ENCODE measurements at places on chromosomes 7 and 10.

DNA sequence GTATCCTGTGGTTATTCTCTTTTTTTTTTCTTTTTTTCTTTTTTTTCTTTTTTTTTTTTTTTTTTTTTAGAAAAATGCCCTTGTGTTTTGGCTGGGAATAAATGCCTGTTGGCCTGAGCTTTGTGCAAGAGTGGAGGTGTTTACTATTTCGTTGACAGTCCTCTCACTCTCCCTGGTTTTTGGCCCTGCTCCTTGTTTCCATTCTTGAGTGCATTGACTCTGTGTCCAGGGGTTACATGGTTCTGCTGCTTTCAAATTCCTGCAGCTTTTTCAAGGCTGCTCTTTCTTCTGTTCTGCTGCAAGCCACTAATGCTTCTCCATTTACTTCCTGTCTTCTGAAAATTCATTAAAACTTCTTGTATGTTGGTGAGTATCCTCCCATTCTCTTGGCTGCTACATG, 59.7 kb upstream of the TBX20 start:
- DNase-seq = no peak

DNA sequence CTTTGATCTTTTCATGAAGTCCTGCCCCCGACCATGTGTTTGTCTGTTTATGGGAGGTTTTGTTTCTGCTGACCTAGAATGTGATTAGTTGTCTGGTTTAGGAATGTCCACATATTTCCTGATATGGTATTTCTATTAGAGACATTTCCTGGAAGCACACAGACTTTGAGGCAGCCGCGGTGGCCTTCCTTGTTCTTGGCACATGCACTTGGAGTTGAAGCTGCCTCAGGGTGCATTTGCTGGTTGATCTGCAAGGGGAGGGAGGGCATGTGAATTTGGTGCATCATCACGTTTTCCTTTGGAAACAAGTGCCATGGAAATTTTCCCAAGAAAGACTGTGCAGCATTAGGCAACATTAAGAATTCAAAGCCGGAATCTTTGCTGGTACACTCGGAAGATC, 328.7 kb downstream of the PAXIP1 start:
- no peak for DNase-seq

- DNase-seq = peak; percentile 86
Observed at GRCh38 chr10:69375307-69376151, 41.2 kb downstream of the TACR2 start.

GRCh38 chr7:33632840-33633525, 272.4 kb upstream of the BMPER start:
- DNase-seq = no peak

DNA sequence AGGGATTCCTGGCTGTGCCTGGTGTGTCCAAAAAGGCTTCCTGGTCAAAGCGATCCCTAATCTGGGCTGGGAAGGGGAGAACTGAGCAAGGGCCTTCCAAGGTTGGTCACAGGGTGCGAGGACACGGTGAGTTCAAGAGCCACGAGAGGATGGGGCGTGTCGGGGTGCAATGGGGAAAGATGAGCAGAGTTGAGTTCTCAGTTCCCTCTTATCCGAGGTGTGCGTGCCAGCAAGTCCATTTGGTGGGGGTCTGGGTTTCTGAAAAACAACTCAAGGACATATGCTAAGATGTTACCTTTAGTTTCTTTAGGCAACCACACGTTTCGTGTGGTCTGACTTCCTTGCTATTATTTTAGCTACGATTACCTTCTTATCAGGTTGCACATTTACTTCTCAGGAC, 1.3 kb downstream of the ZNF775 start:
- no peak for DNase-seq

GRCh38 chr7:11784769-11785536, 47.0 kb downstream of the THSD7A start:
- no peak for DNase-seq

GRCh38 chr10:97553575-97554031, 19.0 kb upstream of the ANKRD2 start:
- DNase-seq = no peak

GRCh38 chr7:132836746-132837145, 245.1 kb downstream of the CHCHD3 start:
- DNase-seq = no peak

GRCh38 chr10:94307046-94307615, 55.6 kb downstream of the NOC3L start:
- no peak for DNase-seq

GRCh38 chr7:34155220-34155908, 250.0 kb downstream of the BMPER start:
- DNase-seq = no peak

- DNase-seq = no peak
Observed at GRCh38 chr7:150668472-150668911, 17.0 kb upstream of the GIMAP2 start.

GRCh38 chr10:92124616-92125143, 166.2 kb downstream of the CPEB3 start:
- DNase-seq = no peak

GRCh38 chr10:5782174-5782573, 31.1 kb downstream of the GDI2 start:
- DNase-seq = no peak

DNA sequence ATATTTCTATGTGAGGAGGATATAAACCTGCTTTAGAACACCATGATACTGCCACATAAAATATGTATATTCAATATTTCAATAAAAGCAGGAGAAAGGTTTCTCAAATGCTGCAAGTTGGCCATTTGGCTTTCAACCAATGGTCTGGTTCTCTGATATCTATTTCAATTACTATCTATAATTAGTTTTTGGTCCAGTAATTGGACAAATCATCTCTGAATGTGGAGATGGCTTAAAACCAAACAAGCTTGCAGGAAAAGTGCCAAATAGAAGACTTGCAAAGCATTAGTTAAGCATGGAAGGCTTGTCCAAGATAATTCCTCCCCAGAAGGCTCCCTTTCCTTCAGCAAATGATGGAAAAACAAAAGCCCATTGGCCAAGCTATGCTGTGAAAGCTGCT, 140.1 kb downstream of the CPEB3 start:
- DNase-seq = no peak

DNA sequence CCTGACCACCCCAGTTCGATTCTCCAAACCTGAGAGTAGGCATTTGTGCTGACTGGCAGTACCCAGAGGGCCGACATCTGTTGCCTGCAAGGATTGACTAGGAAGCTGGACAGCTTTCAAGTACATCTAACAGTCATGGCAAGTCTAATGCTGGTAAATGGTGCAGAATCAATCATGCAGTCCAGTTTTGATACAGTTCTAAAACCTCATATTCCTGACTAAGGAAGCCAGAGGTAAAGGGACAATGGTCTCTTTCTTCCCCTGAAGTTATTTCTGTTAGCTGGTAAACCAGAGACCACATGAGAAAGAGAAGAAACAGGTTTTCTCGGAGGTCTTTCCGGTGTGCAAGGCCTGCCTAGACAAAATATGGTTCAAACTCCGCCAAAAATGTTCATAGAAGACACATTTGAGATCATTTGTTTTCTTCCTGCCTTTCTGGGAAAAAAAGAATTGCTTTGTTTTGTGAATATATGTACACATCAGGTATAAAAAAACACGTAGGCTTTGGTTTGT, 97.1 kb downstream of the WDR37 start:
- no peak for DNase-seq

DNA sequence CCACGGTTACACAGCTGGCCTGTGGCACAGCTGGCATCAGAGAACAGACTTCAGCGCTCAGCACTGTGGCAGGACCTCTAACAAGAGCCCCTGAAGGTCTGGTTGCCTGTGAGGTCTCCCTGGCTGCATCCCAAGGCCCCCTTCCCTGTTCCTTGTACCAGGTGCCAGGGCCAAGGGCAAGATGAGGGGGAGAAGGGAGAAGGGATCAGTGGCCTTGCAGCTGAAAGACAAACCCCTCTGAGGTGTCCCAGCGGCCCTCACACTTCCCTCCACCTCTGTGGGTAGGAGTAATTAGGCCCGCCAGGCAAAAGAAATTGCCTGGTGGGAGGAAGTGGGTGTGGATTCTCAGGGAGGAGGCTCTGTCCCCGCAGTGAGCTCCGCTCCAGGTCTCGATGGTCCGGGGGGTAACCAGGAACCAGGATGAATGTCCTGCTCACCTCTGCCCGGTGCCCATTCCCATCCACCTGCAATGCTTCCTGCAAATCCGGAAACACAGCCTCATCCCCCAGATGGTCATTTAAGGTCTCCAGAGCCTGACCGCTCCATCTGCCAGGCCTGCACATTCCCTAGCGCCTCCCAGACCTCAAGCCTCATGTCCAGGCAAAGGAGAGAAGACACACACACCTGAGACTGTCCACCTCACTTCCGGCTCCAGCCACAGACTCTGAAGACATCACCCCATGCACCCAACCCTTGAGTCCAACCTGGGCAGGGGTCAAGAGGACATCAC, 22.7 kb downstream of the GRID2IP start:
- no peak for DNase-seq

GRCh38 chr7:45967591-45968157, 46.6 kb upstream of the IGFBP3 start:
- DNase-seq = no peak

DNA sequence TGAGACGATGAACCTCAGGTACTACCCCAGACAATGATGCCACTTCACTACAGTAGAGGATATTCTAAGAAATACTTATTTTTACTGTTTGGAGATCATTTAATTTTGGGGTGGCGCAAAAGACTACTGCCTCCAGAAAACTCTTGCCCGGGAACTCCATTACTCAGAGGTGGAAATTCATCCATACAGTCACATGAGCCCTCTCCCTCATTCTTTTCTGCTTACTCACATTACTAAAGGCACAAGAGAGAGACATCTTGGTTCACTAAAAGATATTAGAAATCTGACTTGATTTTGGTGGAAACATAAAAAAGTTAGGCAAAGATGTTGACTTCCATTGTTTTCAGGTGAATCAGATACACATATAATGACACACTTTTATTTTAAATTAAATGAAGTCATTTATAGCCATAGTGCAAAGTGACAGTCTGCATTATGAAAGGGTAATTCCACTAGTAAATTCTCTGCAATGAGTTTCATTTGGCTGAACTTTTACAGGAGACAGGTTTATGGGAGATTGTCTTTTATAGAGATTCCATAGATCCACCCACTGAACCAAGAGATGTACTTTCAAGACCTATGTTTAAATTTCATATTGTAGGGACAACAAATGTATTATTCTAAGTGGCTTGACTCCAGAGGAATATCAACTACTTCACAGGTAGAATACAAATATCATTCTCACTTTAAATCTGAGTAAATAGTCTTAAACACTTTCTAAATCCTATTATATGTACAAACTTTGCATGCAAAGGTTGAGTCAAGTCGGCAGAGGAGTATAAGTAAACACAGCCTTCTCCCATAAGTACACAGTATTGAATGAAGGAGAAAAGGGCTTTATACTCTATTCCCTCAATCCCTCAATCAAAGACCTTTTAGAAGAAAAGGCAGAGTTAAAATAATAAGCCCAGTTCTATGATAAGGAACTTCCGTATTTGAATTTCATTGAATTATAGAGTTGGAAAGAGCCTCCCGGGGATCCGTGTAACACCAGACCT, 18.8 kb downstream of the NEBL start:
- no peak for DNase-seq

- DNase-seq = no peak
Observed at GRCh38 chr7:128830231-128831177, at the start of gene FLNC. Gene FLNC (plus strand): TSS chr7:128830406. CDS start chr7:128830638, 232 bp downstream.

- DNase-seq = peak; percentile 54
Observed at GRCh38 chr10:22086730-22087401, 83.3 kb upstream of the DNAJC1 start.

- DNase-seq = no peak
Observed at GRCh38 chr7:124992851-124993562, 63.4 kb upstream of the POT1 start.

DNA sequence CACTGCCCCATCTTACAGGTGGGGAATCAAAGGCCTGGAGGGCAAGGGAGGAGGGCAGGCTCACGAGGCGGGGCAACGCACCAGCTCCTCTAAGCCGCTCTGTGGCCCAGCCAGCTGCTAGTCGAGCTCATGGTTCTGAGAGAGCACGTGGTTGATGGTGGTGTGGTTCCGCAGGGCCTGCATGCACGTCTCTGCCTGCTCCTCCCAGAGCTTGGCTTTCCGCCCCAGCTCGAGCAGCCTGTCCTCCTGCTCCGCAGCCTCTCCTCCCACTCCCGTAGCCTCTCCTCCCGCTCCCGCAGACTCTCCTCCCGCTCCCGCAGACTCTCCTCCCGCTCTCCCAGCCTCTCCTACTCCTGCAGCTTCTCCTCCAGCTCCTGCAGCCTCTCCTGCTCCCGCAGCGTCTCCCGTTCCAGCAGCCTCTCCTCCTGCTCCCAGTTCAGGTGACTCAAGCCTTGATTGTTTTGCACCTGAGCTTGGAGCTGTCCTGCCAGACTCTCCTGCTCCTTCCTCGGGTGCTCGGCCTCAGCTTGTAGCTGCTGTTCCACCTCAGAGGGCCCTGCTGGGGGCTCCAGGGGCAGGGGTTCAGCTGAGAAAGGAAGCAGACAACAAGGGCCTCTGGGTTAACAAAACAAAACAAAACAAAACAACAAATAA, 19.1 kb upstream of the MTPAP start:
- DNase-seq = no peak

- DNase-seq = no peak
Observed at GRCh38 chr7:41809940-41810576, 107.2 kb upstream of the INHBA start.

- DNase-seq = peak; percentile 90
Observed at GRCh38 chr10:123154092-123154710, at the start of gene BUB3. Gene BUB3 (plus strand): TSS chr10:123154402. CDS start chr10:123154918, 516 bp downstream.

DNA sequence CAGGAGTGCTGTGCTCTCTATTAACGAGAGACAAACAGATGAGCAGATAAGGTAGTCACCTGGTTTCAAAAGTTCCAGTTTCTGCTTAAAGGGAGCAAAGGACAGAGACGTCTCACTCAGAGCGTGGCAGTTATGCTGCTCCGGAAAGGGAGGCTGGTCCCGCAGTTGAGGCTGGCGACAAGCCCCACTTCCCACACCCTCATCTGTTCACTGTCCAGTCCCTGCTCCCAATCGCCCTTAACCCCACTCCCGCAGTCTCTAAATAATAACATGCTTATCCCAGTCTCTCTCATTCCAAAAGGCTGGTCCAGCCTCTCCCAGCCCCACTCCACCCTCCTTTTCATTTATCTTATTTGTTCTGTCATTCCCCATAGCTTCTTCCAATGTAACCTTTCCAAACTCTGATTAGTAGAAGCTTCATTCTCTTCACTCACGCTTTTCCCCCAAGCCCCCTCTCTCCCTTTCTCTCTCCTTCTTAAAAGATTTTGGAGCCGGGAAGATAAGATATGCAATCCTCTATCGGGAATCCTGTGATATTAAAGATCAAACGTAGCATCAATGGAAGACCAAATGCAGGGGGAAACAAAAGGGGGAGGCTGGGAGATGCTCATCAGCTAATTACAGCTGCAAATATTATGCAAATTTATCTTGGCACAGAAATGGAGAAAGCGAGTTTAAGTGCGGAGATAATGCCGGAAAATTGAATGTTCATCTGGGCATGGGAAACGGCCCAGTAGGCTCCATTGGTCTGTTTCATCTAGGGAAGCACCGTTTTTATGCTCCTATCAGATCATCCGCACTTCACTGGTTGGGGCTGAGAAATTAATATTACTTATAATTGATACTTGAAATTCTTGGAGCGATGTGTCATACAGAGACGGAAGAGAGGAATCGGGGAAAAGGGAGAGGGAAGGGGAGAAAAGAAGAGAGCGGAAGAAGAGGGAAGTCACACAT, 16.3 kb upstream of the GATA3 start:
- no peak for DNase-seq

Measured in NCI-H2171 (cell line).